ENCODE measurements at places on chromosomes 2 and 18.

- no peak for DNase-seq
Measured at GRCh38 chr18:62741584-62741983, 26.2 kb downstream of the PHLPP1 start.

GRCh38 chr18:78659748-78660147 is 319.9 kb upstream of the SALL3 start:
- DNase-seq: no peak

- no peak for DNase-seq
Measured at GRCh38 chr2:229511524-229511923, 202.8 kb downstream of the DNER start.

DNA sequence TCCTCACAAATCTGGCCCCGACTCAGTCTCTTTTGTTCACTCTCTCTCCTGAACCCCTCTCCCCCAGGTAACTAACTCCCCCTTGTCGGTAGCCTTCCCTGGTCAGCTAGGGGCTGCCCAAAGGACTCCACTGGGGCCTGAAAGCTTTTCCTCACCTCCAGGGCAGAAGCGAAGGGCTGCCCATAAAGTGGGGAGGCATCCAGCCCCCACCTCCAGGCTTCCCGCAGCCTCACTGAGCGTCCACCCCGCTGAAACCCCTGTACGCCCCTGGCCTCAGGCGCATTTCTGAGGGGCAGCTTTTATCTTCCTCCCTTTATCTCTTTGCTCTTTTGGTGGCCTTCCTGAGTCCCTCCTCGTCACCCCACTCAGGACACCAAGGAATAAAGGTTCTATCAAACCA is 249.3 kb downstream of the CYP26B1 start:
- no peak for DNase-seq

DNA sequence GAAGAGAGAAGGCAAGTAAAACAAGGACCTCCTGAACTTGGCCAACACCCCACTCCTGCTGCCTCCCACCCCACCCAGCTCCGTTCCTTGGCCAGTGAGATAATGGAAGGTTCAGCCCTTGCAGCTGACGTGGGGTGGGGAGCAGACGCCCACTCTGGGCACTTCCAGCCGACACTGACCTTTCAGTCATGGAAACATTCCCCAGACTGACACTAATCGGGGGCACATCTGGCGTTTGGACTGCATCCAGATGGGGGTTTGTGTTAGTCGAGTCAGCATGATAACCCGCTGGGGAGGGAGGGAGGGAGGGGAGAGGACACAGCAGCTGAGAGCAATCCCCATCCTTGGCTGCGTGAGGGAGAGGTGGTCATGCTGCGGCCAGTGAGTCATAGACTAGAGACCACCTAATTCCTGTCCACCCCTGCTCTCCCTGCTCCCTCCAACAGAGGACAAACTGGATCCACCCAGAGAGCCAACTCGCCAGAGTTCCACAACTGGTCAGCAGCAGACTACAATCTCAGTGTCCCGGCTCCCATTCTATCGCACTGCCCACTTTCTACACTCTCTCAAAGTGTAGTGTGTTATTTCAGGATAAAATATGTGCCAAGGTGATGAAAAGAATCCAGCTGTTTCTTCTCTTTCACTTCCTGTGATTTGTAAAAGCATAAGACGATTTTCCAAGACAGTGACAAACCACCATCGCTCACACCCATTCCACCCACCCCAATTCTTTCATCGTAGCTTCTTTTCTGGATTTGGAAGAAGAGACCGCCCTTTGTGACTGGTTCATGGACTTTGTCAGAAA is 115.4 kb upstream of the PKDCC start:
- no peak for DNase-seq

GRCh38 chr18:43367895-43368294 is 90.6 kb upstream of the SYT4 start:
- DNase-seq: no peak

DNA sequence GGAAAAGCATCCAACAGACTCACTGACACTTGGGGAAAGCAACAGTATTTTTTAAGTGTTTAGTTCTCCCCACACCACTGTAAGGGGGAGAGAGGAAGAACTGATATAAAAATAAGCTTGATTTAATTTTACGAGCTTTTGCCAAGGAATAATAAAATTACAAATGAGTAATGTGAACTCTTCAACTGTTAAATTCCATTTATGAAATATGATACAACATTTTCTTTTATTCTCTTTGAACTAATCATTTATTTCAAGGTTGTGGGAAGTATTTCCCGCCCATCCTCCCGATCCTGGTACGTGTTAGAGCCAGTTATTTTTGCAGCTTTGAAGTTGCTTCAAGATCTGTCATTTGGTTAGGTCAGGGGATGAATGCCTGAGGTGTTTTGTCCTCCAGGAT is 35.2 kb downstream of the WDPCP start:
- no peak for DNase-seq

GRCh38 chr2:69968609-69969008 is 7.2 kb upstream of the ASPRV1 start:
- no peak for DNase-seq

Measured in KG1 (cell line).